ENCODE measurements at places on chromosomes 1 and 21. TPM values are rescaled to one million over a fixed set of nuclear protein-coding genes. Genes with fewer than 3 reads are reported as not detected.

DNA sequence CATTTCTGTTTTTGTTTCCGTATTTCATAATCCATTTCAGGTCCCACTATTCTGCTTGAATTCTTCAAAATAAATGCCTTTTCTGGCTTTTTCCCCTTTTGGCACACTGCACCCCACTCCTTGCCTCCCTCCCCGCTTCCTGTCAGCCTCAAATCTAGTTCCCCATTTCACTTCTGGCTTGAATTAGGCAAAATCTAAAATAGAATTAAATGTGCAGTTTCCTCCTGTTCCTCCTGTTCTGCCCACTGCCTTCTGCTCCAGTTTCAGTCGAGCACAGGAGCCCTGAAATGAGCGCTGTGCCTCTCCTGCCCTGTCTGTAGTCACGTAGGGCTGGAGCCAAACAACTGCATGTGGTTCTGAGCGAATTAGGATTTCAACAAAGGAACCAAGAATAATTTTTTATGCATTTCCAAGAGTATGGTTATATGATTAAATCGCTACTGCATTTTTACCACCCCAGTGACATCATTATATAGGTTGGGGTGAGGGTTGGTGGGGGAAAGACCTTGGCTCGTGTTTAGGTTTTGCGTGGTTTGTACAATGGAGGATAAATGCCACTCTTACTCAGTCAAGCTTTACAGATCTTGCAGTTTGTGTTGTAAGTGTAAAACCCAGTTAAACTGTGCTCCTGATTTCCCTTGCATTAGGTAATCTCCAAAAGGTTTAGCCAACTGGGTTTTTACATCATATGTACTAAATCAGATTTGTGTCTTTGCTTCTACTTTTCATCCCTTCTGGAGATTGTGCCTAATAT lies 114.9 kb downstream of the VPS13D start:
- H3K27me3 ChIP-seq, result no peaks in the 10 kb centered on the region
- DNase-seq, result peak; percentile 44
- peaks cover 58% of the 10 kb centered on the region for H3K36me3 ChIP-seq
- H3K27ac ChIP-seq, result peak overlapping the region; percentile 94
- peak overlapping the region; percentile 55 for H3K4me3 ChIP-seq

The AMY1C gene
- total RNA-seq, result not detected

DNA sequence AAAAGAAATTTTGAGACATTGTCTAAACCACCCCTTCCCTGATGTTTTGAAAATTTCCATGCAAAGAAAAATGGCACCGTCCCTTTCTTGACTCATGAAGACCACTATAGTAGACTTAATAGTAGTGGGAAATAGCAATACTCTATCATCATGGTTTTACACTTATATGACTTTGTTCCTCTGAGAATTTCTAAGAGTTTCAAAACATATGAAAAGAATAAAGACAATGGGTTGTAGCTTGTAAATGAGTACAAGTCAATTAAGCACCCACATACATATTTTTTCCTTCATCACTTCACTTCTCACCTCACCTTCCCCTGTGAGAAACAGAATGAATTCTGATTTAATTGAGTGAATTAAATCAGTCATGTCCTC lies 151.7 kb downstream of the LYPLAL1 start:
- no peak overlapping the region for H3K27ac ChIP-seq
- no peak for DNase-seq
- H3K36me3 ChIP-seq, result peaks cover 4% of the 10 kb centered on the region
- H3K4me3 ChIP-seq, result no peak overlapping the region
- H3K27me3 ChIP-seq, result no peaks in the 10 kb centered on the region
- H3K4me1 ChIP-seq, result peaks cover 9% of the 10 kb centered on the region

The NECTIN4 gene
- total RNA-seq, result not detected

DNA sequence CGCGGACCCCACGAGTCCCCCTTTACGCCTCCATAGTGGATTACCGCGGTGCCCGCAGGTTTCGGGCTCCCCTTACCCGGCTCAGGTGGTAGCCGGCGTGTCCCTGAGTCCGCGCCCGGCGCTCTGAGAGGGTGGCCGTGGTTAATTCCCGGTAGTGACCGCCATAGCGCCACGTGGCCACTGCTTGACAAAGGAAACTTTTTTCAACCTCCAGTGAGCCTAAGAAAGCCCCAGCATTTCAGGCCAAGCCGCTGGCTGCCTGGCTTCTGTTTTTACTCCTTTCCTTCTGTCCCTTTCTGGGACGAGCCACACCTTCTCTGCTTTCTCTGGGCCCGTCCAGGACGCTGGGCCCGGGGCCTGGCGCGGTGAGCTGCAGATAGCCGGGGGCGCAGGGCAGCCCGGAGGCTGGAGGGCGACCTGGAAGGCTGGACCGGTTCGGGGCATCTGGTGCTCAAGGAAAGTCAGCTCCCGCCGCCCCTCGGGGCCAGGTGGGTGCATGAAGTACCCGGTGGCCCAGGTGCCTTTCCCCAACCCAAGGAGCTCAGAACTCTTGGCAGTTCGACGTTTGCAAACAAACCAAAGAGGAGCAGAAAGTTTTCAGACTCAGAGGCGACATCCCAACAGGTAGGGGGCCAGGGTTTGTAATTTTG lies 540 bp upstream of the C1orf198 start:
- no peaks in the 10 kb centered on the region for H3K36me3 ChIP-seq
- H3K27me3 ChIP-seq, result peaks cover 29% of the 10 kb centered on the region
- peak; percentile 54 for DNase-seq
- H3K4me1 ChIP-seq, result peaks cover 19% of the 10 kb centered on the region
- peak overlapping the region; percentile 46 for H3K27ac ChIP-seq
- peak overlapping the region; percentile 74 for H3K4me3 ChIP-seq

The A3GALT2 gene
- total RNA-seq, result not detected

GRCh38 chr21:46661211-46661625 lies 25.7 kb downstream of the PRMT2 start:
- DNase-seq, result peak; percentile 53
- no peaks in the 10 kb centered on the region for H3K27me3 ChIP-seq
- peaks cover 36% of the 10 kb centered on the region for H3K36me3 ChIP-seq

The FNDC10 gene
- total RNA-seq, result 2.8 TPM

- H3K36me3 ChIP-seq, result peaks cover 3% of the 10 kb centered on the region
- peaks cover 61% of the 10 kb centered on the region for H3K4me1 ChIP-seq
- DNase-seq, result peak; percentile 53
These were observed 102.7 kb upstream of the DPH5 start for GRCh38 chr1:101128211-101128727.

DNA sequence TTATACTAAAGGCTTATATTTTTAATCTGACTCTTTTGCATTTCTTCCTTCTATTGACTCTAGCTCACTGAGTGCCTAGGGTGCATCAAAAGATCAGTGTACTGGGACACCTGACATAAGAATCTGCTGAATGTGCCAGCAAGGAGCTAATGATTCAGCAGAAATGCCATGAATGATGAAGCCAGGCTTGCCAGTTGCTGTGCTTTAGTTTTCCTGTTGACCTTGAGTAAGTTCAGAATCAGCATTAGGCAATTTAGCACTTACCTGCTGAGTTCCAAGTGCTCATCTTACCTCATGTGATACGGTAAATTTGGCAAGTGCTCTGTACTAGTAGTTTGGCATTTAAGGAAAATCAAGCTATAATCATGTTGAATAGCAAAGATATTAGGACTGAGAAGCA lies 523.2 kb upstream of the B3GALT2 start:
- peaks cover 11% of the 10 kb centered on the region for H3K4me1 ChIP-seq
- H3K27me3 ChIP-seq, result no peaks in the 10 kb centered on the region
- no peak overlapping the region for H3K4me3 ChIP-seq
- no peak for DNase-seq
- no peak overlapping the region for H3K27ac ChIP-seq
- no peaks in the 10 kb centered on the region for H3K36me3 ChIP-seq

The CSMD2 gene
- total RNA-seq, result not detected

DNA sequence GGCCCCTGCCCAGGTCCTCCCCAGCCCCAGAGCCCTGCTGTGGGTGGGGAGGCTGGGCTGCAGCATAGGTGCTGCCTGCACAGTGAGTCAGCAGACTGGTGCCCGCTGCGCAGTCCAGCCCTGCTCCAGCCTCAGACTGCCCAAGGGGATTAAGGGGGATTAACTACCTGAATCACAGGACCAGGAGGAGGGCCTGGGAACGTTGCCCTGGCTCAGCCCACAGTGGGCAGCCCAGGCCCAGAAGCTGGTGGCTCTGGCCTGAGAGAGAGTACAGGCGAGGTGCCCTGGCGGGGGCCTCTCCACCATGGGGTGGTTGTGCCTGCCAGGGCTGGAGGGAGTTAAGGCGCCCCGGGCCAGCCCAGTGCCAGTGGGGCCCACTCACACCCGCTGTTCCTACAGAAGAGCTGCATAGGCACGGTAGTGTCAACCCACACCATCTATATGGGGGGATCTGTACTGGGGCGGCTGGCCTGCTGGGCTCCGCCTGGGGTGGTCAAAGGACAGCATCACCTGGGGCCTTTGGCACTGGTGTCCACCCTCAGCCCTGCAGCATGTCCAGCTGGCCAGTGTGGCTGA lies 2.3 kb downstream of the OBSCN start:
- H3K27me3 ChIP-seq, result peaks cover 2% of the 10 kb centered on the region
- no peak overlapping the region for H3K27ac ChIP-seq
- no peak overlapping the region for H3K4me3 ChIP-seq
- H3K36me3 ChIP-seq, result no peaks in the 10 kb centered on the region
- no peak for DNase-seq
